NCI-H2029 (cell line): ENCODE measurements at places on chromosomes 11 and 22.

GRCh38 chr11:16956538-16957153 is 57.6 kb downstream of the PLEKHA7 start:
- DNase-seq: peak; percentile 20

GRCh38 chr11:44133335-44133946 is 38.0 kb downstream of the EXT2 start:
- DNase-seq: no peak

DNA sequence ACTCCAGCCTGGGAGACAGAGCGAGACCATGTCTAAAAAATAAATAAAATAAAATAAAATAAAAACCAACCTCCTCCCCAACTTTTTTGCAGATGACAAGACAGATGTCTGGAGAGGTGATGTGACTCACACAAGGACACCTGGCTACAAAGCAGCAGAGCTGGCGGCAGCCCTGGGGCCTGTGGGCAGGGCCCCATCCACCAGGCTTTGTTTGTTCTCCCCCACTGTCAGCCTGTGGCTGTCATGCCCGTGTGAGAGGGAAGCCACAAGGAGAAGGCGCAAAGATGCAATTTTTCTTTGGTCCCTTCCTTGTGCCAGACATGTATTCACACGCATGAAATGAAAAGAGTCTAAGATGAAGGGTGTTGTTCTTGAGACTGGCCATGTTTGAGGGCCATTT is 16.6 kb downstream of the CD59 start:
- DNase-seq: no peak

DNA sequence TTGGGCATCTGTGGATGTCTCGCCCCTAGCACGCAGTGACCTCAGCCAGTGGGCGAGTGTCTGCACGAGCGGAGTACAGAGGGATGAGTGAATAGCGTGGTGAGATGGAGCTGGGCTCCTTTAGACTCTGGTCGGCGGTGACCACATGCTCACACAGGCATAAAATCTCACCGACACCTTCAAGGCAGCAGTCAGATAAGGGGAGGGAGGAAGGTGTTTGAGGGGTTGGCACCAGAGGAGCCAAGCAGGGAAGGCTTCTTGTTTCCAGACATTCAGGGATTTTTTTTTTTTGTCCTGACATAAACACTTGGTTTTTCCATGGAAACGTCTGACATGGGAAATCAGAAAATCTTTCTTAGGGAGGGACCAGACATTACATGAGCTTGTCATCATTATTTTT is 35.8 kb downstream of the GRIK4 start:
- DNase-seq: no peak

DNA sequence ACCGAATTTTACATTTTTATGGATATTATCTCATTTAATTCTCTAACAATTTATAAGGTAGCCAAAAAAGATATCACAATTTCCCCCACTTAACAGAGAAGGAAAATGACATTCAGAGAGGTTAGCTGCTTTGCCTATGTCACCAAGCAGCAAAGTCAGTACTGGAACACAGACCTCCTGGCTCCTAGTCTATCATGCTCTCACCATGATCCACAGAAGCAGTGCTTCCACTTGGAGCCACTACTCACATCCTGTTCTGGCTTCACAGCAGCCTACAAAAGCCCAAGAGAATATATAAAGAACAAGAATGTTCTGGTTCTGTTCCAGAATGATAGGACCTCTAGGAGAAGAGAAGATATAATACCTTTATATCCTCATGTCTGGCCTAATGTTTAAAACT is 59.5 kb upstream of the SCUBE2 start:
- no peak for DNase-seq

DNA sequence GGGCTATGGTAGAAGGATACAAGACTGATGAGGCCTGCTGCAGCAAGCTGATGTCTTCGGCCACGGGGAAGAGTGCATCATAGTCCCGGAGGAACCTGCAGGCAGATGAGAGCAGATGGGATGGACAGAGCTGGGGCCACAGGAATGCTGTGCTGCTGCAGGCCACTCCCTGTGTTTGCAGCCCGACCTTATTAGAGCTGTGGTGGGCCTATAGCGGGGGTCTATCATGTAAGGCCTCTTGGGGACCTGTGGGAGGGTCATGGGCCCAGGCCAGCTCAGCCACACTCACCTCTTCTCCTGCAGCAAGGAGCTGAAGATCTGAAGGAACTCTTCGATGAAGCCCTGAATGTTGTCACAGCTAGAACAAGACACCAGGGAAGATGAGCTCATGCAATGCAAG is 31.9 kb downstream of the ASCC2 start:
- no peak for DNase-seq

DNA sequence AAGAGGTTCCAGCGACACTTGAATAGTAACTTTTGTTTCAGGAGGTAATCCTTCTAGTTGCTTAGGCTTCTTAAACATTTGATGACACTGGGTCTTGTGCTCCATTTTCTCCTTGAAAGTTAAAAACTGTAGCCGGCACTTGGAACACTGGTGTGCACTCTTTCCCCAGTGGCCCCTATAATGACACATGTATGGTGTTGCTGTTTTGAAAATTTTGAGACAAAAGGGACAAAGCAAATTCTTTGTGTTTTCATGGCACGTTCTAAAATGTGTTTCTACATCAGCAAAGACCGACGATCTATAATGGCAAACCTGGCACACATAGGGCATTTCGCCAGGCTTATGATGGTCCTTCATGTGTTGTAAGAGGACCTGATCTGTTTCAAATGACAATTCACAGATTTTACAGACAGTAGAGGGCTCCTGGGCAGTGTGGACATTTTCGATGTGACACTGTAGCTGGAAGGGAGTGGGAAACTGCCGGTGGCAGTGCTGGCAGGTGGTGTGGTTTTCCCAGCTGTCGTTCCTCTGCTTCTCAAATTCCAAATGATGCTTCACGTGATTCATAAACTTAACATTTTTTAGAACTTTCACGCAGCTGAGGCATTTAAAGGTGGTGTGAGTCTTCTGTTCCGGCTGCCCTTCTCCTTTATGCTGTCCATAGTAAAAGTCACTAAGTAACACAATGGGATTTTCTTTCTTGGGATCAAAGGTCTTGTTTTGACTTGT is 20.5 kb downstream of the ZNF280B start:
- no peak for DNase-seq

- DNase-seq: no peak
Observed at GRCh38 chr11:76666408-76666807, 4.1 kb downstream of the LRRC32 start.

DNA sequence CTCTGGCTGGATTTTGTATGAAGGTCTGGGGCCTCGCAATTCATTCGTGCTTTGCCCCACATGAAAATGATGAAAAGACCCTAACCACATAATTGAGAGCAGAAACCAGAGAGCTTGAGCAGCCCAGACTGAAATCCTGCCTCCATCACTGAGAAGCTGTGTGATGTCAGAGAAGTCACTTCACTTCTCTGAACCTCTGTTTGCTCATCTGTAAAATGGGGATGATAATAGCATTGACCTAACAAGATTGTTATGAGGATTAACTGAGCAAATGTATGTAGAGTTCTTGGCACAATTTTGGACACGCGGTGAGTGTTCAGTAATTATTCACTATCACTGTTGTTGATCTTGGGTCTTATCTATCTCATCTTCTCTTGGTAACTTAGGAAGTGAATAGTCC is 56.2 kb upstream of the ASPHD2 start:
- no peak for DNase-seq

DNA sequence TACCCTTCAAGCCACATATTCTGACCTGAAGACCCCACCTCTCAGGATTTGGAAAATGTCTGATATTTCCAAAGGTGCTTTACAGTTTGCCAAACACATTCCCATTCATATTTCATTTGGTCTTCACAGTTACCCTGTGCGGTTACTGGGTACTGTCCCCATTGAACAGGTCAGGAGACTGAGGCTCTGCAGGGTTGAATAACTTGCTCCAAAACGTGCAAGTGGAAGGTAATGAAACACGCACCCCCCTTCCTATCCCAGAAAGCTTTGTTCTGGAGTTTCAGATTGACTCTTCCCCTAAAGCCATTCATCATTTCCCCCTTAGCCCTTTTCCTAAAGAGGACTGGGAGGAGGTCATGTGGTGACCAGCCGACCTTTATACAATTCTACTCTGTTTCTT is 18.8 kb downstream of the MICAL2 start:
- no peak for DNase-seq
